Putamen (tissue), 1 donor: ENCODE measurements at places on chromosomes 4 and X.

DNA sequence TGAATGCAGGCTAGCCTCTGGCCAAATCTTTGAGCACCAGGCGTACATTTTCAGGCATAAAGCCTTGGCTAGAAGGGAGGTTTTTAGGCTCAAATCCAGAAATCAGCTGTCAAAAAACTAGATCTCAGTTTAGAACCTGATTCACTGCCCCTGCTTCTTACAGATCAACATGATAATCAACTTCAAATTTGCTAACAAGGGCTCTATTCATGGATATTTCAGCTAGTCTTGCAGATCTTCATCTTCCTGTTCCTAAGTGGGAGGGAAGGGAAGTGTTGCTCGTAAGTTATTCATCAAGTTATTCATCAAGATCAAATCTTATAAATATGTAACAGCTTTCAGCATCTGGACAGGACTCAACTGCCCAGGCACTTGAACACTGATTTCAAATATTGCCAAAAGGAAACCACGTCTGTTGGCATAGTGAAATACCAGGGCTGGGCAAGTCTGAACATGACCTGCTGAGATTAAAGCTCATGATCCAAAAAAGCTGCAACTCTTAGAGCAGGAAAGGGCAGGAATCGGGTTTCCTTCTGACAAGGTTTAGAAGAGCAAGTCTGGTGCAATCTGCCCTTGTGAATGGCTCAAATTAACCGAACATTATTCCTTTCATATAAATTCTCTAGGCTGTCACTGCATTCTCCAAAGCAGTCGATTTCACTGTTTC, 200.3 kb downstream of the PDGFC start:
- DNase-seq: peak; percentile 46

DNA sequence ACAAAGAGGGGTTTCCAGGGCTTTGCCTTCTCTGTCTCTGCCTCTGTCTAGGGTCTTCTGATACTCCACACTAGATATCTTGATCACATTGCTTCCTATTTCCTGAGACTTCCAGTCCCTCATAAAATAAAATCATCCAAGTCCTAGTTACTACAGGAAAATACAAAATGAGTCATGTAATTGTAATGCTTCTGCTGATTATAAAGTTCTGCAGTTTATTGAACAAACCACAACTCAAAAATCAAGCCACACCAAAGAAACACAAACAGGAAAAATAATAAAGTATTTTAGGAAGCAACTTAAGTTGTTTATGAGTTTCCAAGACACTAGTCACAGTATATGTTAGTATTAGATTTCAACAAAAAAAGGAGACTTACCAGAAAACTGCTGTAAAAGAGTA, 695.1 kb upstream of the GALNTL6 start:
- no peak for DNase-seq

DNA sequence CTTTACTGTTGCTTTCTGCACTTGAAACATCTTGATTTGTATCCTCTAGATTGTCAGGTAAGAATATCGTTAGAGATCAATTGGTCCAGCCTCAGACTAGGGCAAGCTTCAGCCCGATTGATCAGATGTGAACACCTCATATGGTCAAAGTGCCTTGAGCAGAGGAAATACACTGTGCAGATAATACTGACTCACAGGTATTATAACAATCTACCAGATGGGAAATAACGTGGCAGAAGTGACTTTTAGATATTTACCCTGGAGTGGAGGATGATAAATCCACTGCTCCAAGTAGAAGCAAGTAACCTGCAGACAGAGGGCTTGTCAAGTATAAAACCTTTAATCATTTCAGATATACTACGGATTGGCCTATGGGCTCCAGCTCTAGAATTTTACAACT, 17.9 kb downstream of the VEGFC start:
- no peak for DNase-seq

DNA sequence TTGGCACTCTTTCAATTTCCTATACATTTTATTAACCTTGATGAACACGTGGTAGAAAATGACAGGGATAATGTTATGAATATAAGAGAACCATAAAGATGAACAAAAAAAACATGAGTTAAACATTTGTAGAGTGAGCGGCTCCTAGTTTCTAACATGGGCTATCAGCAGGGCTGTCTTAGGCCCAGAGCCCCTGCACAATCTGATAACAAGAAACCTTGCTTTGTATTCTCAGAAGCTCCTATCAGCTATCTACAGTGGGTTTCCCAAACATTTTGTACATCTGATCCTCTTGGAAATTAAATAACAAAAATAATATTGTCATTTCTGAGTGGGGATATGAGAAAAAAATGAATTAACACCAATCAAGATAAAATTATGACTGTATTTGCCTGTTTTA, 10.6 kb upstream of the RBPJ start:
- no peak for DNase-seq

GRCh38 chrX:134375691-134376090, 84.3 kb upstream of the HPRT1 start:
- no peak for DNase-seq

DNA sequence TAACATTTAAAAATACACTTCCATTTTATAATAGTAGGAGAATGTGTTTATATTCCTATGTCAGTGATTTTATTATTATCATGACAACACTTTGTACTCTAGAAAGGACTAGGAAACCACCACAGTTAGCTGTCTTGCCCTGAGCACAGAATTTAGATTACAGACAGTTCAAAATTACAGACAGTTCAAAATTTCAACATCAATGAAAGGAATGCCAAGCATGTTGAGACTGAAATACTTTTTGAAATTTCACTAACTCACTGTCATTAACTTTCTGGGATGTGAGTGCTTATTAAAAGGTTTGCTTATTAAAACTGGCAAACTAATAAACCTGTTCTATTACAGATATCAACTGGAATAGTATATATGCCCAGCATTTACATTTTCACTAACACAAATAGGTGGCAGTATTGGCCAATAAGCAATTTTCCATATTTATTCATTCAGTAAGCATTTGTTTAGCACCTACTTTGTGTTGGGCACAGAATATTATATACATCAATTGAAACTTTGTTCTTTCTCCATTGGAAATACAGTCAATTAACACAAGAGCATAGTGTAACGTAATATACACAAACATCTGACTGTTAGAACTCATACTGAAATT, 179.4 kb downstream of the FBXW7 start:
- DNase-seq: no peak

DNA sequence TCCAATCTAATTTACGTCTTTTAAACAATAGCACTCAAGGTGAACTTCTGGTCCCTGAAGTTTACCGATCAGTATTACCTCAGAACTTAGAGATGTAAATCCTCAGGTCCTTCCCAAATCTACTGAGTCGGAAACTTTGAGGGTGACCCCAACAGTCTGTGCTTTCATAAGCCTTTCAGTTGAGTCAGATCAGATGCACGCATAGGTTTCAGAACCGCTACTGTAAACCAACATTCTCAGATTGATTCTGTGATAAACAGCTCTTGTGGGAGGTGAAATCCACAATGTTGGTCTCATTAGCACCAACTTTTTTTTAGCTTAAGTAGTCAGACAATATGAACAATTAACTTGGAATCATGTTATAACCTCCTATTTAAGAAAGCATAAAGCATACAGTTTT, 86.0 kb downstream of the WWC2 start:
- DNase-seq: no peak
